ENCODE measurements at places on chromosomes 1 and 21.

- no peak overlapping the region for H3K4me3 ChIP-seq
- H3K27me3 ChIP-seq, result no peaks in the 10 kb centered on the region
- H3K4me1 ChIP-seq, result peaks cover 59% of the 10 kb centered on the region
- DNase-seq, result no peak
Observed at GRCh38 chr1:204520834-204521709, 4.9 kb downstream of the MDM4 start.

- no peaks in the 10 kb centered on the region for H3K4me1 ChIP-seq
- no peak overlapping the region for H3K27ac ChIP-seq
- peaks cover 4% of the 10 kb centered on the region for H3K27me3 ChIP-seq
- H3K4me3 ChIP-seq, result no peak overlapping the region
- H3K36me3 ChIP-seq, result no peaks in the 10 kb centered on the region
- no peak for DNase-seq
Observed at GRCh38 chr1:229905652-229906051, 161.4 kb upstream of the GALNT2 start.

DNA sequence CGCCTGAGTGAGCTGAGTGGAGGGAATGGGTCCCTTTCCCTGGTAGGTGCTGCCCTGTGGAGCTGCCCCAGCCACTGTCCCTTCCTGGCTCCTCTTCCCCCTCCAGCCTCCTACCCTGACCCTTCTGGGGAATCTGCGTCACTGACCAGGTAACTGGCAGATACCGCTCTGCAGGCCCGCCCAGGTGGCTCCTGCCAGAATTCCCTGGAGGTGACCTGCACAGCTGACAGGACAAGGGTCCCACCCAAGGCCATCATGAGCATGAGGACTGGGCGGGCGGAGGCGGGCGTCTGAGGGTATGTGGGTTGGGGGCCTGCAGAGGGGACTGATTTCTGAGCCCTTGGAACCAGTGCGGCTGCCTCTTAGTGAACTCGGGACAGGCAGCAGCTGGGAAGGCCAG is 32.5 kb downstream of the DHRS3 start:
- DNase-seq, result no peak
- H3K27me3 ChIP-seq, result no peaks in the 10 kb centered on the region
- no peak overlapping the region for H3K27ac ChIP-seq
- H3K4me3 ChIP-seq, result no peak overlapping the region
- peaks cover 62% of the 10 kb centered on the region for H3K4me1 ChIP-seq

- no peak for DNase-seq
- no peaks in the 10 kb centered on the region for H3K36me3 ChIP-seq
- no peaks in the 10 kb centered on the region for H3K27me3 ChIP-seq
- no peak overlapping the region for H3K4me3 ChIP-seq
- peaks cover 57% of the 10 kb centered on the region for H3K4me1 ChIP-seq
- peak overlapping the region; percentile 12 for H3K27ac ChIP-seq
Observed at GRCh38 chr21:33406493-33406892, 3.3 kb downstream of the IFNGR2 start.

DNA sequence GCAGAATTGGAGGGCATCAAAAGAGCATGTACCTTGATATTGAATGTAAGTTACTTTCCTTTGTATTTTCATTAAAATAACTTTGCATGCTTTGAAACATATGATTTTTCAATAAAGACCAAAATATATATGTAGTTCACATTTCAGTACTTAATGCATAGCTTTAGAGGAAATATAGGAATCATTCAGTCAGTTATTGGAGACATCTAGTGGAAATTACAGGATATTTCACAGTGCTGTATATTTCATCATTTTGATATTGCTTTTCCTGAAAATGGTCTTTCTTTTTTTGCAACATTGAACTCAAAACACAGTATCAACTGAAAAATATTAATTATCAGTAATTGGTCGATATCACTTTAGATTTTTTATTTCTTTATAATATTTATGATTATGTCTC is 375.8 kb downstream of the NCAM2 start:
- H3K4me1 ChIP-seq, result no peaks in the 10 kb centered on the region
- no peaks in the 10 kb centered on the region for H3K36me3 ChIP-seq
- H3K27ac ChIP-seq, result no peak overlapping the region
- no peaks in the 10 kb centered on the region for H3K27me3 ChIP-seq

GRCh38 chr1:48684381-48684780 is 92.3 kb downstream of the BEND5 start:
- H3K27me3 ChIP-seq, result peaks cover 22% of the 10 kb centered on the region
- no peaks in the 10 kb centered on the region for H3K4me1 ChIP-seq
- no peak for DNase-seq
- no peaks in the 10 kb centered on the region for H3K36me3 ChIP-seq
- no peak overlapping the region for H3K4me3 ChIP-seq
- H3K27ac ChIP-seq, result no peak overlapping the region

DNA sequence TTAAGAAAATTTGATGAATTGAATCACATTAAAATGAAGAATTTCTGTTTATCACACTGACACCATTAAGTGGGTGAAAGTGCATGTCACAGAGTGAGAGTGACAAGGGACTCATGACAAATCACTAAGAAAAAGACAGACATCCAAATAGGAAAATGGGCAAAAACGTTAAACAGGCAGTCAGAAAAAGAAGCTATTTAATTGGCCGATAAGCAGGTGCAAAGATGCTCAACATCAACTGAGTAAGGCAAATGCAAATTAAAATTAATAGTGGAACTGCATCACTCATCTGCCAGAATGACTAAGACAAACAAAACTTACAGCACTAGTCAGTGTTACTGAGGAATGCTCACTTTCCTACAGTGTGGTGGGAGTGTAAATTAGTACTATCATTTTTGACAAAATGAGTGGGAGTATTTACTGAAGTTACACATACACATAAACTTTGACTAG is 39.2 kb upstream of the RUNX1 start:
- H3K36me3 ChIP-seq, result no peaks in the 10 kb centered on the region
- H3K27me3 ChIP-seq, result peaks cover 35% of the 10 kb centered on the region
- no peak overlapping the region for H3K4me3 ChIP-seq
- no peak overlapping the region for H3K27ac ChIP-seq
- DNase-seq, result no peak

GRCh38 chr21:39852021-39852721 is 15.1 kb upstream of the PCP4 start:
- no peak overlapping the region for H3K4me3 ChIP-seq
- no peaks in the 10 kb centered on the region for H3K36me3 ChIP-seq
- no peaks in the 10 kb centered on the region for H3K27me3 ChIP-seq
- H3K4me1 ChIP-seq, result peaks cover 6% of the 10 kb centered on the region

- H3K27ac ChIP-seq, result no peak overlapping the region
- H3K36me3 ChIP-seq, result no peaks in the 10 kb centered on the region
Observed at GRCh38 chr1:174209347-174210187, 50.2 kb downstream of the RABGAP1L start.

GRCh38 chr1:53400761-53401674 is 58.2 kb upstream of the DMRTB1 start:
- no peaks in the 10 kb centered on the region for H3K36me3 ChIP-seq
- no peaks in the 10 kb centered on the region for H3K4me1 ChIP-seq
- no peak overlapping the region for H3K27ac ChIP-seq
- peaks cover 84% of the 10 kb centered on the region for H3K27me3 ChIP-seq
- no peak overlapping the region for H3K4me3 ChIP-seq

GRCh38 chr1:167554028-167554779 is 642 bp upstream of the CREG1 start:
- peaks cover 41% of the 10 kb centered on the region for H3K4me1 ChIP-seq
- no peak for DNase-seq
- no peaks in the 10 kb centered on the region for H3K27me3 ChIP-seq
- H3K27ac ChIP-seq, result peak overlapping the region; percentile 91
- H3K36me3 ChIP-seq, result no peaks in the 10 kb centered on the region

DNA sequence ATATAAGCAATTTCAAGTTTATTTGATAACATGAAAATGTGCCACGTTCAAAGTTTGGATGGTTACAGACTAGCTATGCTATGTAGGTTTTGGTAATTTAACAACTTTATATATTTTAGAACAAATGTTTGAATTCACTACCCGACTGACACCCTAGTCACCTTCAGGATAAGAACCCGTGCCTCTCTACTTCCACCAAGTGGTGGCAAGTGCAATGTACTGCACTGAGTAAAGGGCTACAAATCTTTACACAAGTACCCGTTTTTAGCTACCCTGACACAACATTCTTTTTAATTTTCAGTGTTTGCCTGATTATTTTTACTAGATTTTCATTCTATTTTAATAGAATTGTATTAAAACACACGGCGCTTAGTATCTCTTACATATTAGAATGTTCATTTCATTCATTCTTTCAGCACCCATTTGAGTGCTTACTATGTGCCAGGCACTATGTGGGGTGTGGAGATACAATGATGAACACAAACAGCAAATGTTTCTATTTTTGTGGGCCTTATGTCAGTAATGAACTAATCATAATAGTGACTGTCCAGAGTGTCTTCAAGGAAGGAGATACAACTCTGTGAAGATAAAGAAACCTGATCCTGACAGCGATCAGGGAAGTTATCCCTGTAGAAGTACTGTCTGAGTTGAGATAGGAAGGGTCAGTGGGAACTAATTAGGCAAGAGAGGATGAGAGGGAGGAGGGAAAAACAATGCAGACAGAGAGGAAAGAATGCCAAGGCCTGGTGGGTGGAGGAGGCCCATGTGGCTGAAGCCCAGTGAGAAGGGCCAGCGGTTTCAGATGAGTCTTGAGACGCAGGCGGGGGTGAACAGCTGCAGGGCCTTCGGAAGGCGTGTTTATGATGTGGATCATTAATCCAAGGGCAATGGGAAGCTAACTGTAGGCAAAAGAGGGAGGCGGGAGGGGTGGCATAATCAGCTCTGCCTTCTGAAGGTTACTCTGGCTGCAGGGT is 3.8 kb downstream of the LCA5L start:
- no peak overlapping the region for H3K4me3 ChIP-seq
- H3K4me1 ChIP-seq, result peaks cover 21% of the 10 kb centered on the region
- no peaks in the 10 kb centered on the region for H3K36me3 ChIP-seq
- no peaks in the 10 kb centered on the region for H3K27me3 ChIP-seq

DNA sequence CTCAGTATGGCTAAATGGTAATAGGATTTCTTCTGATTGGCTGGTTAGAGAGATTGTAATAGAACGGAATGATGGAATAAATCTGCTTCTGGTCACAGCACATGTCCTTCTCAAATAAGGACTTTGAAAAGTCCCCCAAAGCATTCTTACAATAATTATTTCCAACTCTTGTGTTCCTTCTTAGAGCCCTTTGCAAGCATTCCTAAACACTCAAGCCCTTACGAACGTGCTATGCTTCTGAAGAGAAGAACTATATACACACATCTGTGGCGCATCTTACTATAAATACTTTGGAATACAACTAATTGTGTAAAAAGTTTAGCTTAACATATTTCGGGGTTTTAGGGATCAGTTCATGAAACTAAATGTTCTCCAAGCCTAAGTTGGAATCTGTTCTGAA is 25.6 kb downstream of the CLIC4 start:
- no peaks in the 10 kb centered on the region for H3K36me3 ChIP-seq
- H3K4me3 ChIP-seq, result peak overlapping the region; percentile 27
- H3K27ac ChIP-seq, result peak overlapping the region; percentile 81
- no peak for DNase-seq

- no peaks in the 10 kb centered on the region for H3K4me1 ChIP-seq
- H3K4me3 ChIP-seq, result no peak overlapping the region
- H3K27me3 ChIP-seq, result no peaks in the 10 kb centered on the region
Observed at GRCh38 chr1:22906968-22907367, 65.7 kb downstream of the LACTBL1 start.

DNA sequence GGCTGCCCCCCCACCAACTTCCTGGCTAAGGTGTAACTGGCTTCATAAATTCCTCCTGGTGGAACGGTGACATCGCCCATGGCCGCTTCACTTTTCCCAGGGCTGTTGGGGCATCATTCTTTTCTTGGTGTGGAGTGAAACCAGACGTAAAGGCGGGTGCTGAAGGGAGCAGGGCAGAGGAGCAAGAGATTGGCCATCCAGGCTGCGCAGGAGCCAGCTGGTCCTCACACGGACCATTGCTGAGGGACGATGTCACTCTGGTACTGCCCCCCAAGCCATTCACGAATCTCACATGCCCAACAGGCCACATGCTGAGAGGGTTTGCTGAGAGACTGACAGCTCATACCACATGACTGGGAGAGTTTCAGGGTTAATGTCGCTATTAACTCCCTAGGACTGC is 10.5 kb upstream of the PKP1 start:
- no peak for DNase-seq
- H3K27ac ChIP-seq, result no peak overlapping the region
- H3K4me3 ChIP-seq, result no peak overlapping the region
- peaks cover 6% of the 10 kb centered on the region for H3K4me1 ChIP-seq
- peaks cover 41% of the 10 kb centered on the region for H3K27me3 ChIP-seq

DNA sequence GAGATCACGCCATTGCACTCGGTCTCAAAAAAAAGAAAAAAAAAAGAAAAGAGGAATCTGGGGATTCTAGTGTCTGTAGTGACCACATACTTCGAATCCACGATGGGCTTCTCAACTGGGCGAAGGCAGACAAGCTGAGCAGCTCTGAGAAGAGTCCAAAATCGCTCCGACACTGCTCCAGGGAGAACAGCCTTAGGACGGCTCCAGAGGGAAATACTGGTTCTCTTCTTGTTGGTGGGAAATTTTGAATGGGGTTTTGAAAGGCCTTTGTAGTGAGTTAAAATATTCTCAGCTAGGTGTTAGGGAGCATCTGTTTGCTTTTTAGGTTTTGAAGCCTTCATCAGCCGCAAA is 18.3 kb upstream of the HJV start:
- H3K4me1 ChIP-seq, result peaks cover 31% of the 10 kb centered on the region
- H3K4me3 ChIP-seq, result peak overlapping the region; percentile 69
- DNase-seq, result no peak
- H3K36me3 ChIP-seq, result no peaks in the 10 kb centered on the region

GRCh38 chr1:157270705-157271274 is 132.6 kb upstream of the ETV3 start:
- no peak overlapping the region for H3K27ac ChIP-seq
- H3K27me3 ChIP-seq, result peaks cover 56% of the 10 kb centered on the region
- H3K4me1 ChIP-seq, result no peaks in the 10 kb centered on the region
- DNase-seq, result no peak
- H3K36me3 ChIP-seq, result no peaks in the 10 kb centered on the region
- no peak overlapping the region for H3K4me3 ChIP-seq

GRCh38 chr1:39378377-39378776 is 113.1 kb upstream of the BMP8A start:
- H3K36me3 ChIP-seq, result peaks cover 82% of the 10 kb centered on the region
- no peak for DNase-seq
- H3K27me3 ChIP-seq, result no peaks in the 10 kb centered on the region
- H3K4me1 ChIP-seq, result peaks cover 9% of the 10 kb centered on the region
- H3K27ac ChIP-seq, result no peak overlapping the region
- H3K4me3 ChIP-seq, result no peak overlapping the region

DNA sequence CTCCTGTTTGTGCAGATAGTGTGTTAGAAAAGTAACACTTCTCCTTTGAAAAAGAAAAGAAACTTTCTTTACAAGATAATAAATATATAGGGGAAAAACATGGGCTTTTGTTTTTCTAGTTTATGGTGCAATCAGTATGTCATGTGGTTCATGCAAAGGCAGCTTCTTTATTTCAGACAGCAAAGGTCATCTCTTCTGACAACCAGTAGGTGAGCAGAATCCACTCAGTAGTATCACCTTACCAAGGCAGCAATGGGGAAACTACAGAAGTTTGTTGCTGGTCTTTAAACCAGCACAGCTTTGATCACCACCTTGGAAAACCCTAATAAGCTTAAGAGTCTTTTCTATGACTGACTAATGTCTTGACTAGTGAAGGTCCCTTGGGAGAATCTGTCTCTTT is 13.0 kb upstream of the SAMSN1 start:
- no peaks in the 10 kb centered on the region for H3K4me1 ChIP-seq
- H3K27me3 ChIP-seq, result no peaks in the 10 kb centered on the region
- no peaks in the 10 kb centered on the region for H3K36me3 ChIP-seq
- no peak overlapping the region for H3K27ac ChIP-seq
- H3K4me3 ChIP-seq, result no peak overlapping the region

GRCh38 chr1:92085727-92086126 is 5.6 kb downstream of the BTBD8 start:
- H3K27me3 ChIP-seq, result no peaks in the 10 kb centered on the region
- peaks cover 6% of the 10 kb centered on the region for H3K4me1 ChIP-seq
- DNase-seq, result no peak
- H3K27ac ChIP-seq, result no peak overlapping the region
